Activated CD8-positive, alpha-beta T cell treated with anti-CD3 and anti-CD28 coated beads for 36 hours (primary cell): ENCODE measurements at places on chromosomes 4 and X. TPM values are rescaled to one million over a fixed set of nuclear protein-coding genes. Genes with fewer than 3 reads are reported as not detected.

GRCh38 chr4:86461849-86462248 lies 102.0 kb upstream of the MAPK10 start:
- DNase-seq = no peak

Gene TREX2
- total RNA-seq = 1.4 TPM

DNA sequence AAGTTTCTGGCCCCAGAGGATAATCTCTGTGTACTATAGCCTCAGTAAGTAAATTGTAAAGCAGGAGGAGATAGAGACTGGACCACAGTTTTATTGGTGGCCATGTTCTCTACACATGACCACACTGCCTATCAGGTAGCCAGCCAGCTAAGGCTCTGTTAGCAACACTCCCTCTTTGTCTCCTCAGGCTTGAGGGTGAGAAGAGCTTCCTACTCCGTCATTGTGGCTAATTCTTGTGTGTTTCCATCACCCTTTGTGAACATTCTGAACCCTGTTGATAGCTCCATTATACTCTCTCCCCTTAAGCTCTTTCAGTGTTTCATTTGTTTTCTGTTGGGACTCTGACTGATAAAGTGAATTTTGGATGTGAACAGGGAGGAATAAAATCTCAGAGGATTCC lies 233.4 kb downstream of the CFAP299 start:
- no peak for DNase-seq

Gene MTHFD2L
- total RNA-seq = 8.1 TPM

Gene IL1RAPL1
- total RNA-seq = not detected
